Hematopoietic multipotent progenitor cell treated with erythropoietin and hydrocortisone succinate and interleukin-3 and kit ligand, for 6 days (in vitro differentiated cells): ENCODE measurements at places on chromosomes 5 and 9.
A peak's percentile ranks its signal among the peaks of the same experiment; 100 is the strongest.

DNA sequence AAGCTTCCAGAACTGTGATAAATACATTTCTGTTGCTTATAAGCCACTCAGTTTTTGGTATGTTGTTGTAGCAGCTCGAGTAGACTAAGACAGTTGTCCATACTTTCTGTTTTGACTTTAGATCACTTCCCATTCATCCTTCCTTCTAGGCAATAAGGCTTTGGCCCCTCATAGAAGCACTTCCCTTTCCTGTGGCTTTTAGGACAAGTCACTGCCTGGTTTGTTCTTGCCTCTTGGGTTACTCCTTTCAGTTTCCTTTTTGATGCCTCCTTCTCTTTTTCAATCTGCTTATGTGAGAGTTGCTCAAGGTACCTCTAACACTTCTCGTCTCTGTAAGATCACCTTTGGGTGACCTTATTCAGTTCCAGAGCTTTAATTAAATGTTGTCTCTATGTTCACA is 72.4 kb upstream of the NTRK2 start:
- peak; percentile 1 for DNase-seq

- DNase-seq: peak; percentile 81
Measured at GRCh38 chr5:55324815-55325418, 17.1 kb downstream of the MTREX start.

DNA sequence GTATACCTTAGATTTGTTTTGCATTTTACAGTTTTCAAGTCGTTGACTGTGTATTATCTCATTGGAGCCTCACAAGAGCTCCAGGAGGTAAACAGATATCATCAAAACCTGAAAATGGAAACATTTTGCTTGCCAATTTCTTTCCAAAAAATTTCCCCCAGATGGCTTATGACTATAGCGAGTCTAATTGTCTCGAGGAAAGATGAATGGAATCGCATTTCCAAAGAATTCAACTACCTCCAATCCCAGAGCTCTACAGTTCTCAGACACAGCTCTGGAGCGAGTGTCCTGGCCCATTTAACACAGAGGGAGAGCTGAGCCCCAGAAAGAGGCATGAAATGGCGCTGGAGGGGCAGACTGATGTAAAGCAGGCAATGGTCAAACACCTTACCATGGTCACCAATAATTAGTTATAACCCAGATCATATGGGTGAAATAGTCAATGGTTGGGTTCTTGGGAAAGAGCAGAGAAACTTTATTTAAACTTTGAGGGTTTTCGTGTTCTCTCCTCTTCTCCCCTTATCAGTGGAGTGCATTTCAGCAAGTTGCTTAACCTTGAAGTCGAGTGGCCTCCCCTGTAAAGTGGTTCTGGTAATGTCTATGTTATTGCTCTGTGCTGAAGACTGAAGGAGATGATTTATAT is 168.2 kb downstream of the ZDHHC21 start:
- no peak for DNase-seq

GRCh38 chr5:112479418-112479817 is 60.3 kb upstream of the EPB41L4A start:
- no peak for DNase-seq

- DNase-seq: no peak
Measured at GRCh38 chr9:18074041-18074440, 399.9 kb upstream of the ADAMTSL1 start.

- no peak for DNase-seq
Measured at GRCh38 chr5:61416010-61416409, 84.0 kb downstream of the ZSWIM6 start.

- DNase-seq: peak; percentile 37
Measured at GRCh38 chr5:151758141-151758429, 346 bp downstream of the ATOX1 start.

GRCh38 chr9:129323376-129323998 is 145.4 kb upstream of the IER5L start:
- DNase-seq: no peak

DNA sequence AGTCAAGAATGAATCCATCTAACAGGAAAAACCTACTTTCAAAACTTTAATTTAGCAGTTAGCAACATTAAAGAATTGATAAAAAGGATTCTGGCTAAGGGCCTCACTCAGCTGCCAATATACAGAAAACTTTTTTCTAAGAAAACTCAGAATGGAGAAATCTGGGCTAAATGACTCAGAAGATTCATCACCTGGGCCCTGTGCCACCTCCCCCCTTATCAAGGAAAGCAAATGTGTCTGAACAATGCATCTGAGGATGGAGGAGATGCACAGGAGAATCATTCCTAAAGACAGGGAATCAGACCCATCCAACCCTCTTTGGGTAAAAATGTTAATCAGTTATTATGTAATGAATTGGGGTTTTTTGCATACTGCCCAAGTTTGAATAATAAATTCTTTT is 592.0 kb upstream of the DMAC1 start:
- DNase-seq: no peak

DNA sequence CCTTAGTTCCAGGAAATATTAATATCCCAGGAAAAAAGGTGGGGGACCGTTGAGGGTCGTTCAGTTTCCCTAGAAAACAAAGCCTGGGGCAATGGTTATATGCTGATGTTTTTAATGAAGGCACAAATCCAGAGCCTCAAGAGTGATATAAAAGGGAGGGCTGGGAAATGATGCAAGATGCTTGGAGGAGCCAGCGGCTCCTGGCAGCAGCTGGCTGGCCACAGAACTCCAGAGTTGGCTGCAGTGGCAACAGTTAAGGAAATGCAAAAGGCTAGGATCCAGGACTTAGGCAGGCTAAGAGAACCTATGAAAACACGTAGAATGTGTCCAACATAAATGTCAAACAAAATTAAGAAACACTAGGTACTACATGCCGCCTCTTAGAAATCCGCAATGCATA is 31.0 kb upstream of the B4GALT1 start:
- no peak for DNase-seq

DNA sequence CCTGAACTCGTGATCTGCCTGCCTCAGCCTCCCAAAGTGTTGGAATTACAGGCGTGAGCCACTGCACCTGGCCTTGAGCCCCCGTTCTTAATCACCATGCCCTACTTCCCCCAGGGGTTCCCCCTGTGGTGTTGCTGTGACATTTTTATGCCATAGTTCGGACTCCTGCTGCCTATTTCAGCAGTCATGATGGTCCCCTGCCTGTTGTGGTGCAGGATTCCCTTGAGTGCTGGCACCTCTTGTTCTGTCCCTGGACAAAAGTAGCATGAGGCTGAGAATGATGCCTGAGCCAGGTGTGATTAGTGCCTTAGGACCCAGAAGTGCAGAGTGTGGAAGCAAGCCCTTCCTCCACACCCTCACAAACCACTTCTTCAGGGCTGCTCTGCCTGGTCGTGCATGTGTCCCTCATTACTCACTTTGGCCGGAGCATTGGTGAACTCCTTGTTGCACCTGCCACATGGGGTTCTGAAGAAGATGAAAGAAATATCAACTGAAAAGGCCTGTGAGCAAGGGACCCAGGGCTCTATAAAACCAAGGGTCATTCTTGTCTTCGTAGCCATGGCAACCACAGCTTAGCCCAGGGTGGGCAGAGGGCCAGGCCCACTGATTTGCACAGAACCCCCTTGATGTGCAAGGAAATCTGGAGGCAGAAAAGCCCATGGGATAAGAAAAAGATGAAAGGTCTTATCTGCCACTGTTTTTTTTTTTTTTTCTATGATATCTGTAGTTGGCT is 228.0 kb downstream of the NTRK2 start:
- DNase-seq: no peak

- DNase-seq: no peak
Measured at GRCh38 chr9:8267636-8268035, 468.1 kb upstream of the DMAC1 start.

- DNase-seq: peak; percentile 44
Measured at GRCh38 chr9:1051584-1052275, 1.6 kb downstream of the DMRT2 start.

- peak; percentile 88 for DNase-seq
Measured at GRCh38 chr9:108565651-108566378, 290.0 kb downstream of the ACTL7B start.

GRCh38 chr9:21679432-21679831 is 123.0 kb upstream of the MTAP start:
- no peak for DNase-seq

DNA sequence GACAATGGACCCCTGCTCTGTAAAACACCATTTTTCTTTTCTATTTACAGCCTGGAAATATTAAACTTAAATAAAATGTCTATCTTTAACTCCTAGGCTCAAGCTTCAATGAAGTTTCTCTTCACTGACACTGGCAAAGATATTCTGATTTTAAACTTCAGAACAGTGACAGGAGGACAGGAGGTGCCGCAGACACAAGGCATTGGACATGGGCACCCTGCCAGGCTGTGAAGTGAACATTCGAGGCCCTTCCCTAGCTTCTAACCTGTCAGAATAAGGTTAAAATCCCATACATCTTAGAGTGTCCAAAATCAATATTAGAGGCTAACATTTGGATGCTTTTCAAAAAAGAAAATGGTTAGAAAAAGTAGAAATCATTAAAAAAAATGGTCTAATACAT is 9.2 kb downstream of the SEMA5A start:
- no peak for DNase-seq

DNA sequence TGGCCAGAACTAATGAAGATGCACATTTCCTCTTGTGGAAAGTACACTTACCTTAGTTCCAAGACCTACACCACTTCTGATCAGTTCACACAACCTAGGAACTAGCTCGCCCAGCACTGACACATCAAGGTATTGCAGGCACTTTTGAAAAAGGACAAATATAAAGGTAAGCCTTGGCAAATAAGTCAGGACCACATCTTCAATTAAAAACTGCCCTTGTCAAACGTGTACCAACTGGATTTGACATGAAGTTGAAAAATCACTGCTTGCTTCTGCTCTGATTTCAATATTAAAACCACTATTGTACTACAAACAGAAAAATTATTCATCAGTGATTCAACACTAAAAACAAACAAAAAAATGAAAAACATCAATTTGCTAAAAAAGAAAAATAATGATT is 45.0 kb upstream of the OR2K2 start:
- no peak for DNase-seq

DNA sequence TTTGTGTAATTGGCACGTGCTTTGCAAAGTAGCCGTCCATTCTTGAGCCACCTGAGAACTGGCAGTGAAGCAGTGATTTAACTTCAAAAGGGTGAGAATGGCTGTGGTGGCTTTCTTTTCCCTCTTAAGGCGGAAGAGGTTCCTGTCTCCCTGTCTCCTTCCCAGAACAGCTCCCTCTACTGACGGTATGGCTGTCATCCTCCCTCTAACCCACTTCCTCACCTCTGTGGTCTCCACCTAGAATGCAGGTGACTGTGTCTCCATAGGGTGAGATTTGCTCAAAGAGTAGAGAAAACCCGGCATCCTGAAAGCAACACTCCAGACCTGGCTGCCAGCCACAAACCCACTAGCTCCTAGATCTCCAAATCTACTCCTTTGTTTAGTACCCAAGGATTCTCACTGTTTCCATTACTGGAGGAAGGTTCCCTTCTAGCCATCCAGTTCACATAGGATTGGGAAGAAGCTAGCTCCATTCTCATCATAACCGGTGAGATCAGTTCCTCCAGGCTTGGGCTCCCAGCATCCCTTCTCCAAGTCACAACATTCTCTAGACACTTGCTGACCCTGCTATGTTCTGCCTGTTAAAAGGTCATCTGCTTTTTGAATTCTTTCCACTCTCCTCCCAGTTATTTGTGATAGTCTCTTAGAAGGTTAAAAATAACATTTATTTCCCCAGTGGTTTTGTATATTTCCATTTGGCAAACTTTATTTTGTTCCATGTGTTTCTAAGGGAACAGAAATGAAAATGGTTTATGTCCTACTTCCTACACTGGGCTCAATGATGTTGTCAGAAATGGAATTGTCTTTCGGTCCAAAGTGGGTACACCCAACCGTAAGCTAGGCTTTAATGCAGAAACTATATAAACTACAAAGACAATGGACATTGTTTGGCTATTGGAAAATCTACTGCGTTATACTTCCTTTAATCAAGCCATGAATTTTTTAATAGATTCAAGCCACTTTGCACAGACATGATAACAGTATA is 269.4 kb downstream of the CWC27 start:
- DNase-seq: no peak

DNA sequence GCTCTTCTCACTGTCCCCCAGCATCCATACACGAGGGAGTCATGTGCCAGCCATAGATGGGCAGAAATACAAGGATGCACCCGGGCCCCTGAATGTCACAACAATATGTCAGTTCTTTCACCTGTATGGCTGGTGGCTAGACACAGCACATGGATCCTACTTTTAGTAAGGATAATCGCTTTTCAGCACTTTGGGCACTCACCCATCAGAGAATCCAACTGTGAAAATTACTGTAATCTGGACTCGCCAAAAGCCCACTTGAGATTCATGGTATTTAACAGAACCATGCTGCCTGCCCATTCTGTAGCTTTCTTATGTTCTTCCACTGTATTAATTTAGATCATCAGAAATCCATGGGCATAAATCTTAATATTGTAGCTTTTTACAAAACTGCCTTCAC is 124.8 kb downstream of the FRMD3 start:
- no peak for DNase-seq

DNA sequence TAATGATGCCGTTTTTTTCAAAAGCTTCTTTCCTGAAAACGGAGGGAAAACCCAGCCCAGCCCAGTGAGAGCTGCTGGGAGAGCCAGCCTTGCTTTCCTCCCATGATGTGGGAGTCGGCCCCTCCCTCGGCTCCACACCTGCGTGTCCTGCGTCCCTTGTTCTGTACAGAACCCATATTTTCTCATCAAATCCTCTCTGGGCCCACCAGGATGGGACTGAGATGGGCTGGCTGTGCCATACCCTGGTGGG is 8.9 kb downstream of the FLT4 start:
- DNase-seq: no peak

DNA sequence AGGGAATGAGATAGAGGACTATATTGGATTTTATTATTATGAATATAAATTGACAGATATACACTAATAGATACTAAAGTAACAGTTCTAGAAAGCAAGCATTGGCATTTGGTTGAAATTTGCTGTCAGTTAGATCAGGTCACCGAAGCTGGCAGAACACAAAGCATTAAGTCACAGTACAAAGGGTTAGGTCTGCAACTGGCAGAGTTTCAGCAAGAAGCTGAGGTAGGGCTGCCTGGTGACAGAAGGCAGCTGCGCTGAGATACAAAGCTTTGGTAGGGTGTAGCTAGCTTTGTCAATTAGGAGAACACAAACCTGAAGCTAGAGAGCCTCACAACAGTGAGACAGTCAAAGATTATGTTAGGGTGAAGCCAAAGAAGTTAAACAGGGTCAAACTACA is 6.3 kb upstream of the CSNK1G3 start:
- no peak for DNase-seq

- DNase-seq: no peak
Measured at GRCh38 chr5:110752953-110753352, 14.1 kb downstream of the SLC25A46 start.

GRCh38 chr9:134399435-134400056 is 73.3 kb downstream of the RXRA start:
- DNase-seq: peak; percentile 43

DNA sequence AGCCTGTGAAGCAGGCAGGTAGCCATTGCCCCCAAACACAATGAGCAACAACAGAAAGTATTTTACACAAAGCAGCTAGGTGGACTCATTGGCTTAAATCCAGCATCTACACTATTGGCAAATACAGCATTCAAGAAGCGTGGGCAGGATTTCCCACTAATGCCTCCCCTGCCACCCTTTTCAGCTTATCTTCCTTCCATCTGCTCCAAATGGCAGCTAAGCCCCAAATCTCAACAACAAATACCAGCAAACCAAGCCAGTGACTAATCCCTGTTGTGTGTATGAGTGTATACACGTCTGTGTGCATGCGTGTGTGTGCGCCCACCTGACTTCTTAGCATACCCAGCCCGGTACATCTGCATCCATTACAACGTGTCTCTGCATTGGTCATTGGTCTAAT is 151.2 kb upstream of the WWC1 start:
- DNase-seq: no peak
